Fibroblast of lung (primary cell): ENCODE measurements at places on chromosomes 5 and 9. TPM values are rescaled to one million over a fixed set of nuclear protein-coding genes. Genes with fewer than 3 reads are reported as not detected.
A peak's percentile ranks its signal among the peaks of the same experiment; 100 is the strongest.

SLC36A2 gene
- not detected in 2 replicates for polyA plus RNA-seq

OMD gene
- polyA plus RNA-seq = 0.07 TPM in 2 replicates

- DNase-seq = peak; percentile 28
Measured at GRCh38 chr9:79768194-79768593, 196.4 kb downstream of the TLE4 start.

DNA sequence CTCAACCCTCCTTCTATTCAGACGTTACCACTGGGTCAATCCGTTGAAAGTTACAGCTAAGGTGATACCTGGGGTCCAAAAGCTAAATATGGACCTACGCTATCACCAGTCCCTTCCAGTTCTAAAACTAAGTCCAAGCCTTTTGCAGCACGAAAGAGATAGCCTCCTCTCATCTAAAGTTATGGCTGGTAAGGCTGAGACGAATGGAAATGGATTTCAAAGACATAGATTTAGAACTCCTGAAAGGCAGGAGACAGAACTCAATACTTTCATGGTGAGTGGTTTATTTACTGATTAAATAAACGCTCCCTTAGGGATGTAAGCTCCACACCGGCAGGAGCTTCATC, 751 bp upstream of the RIC1 start:
- no peak for DNase-seq

DNA sequence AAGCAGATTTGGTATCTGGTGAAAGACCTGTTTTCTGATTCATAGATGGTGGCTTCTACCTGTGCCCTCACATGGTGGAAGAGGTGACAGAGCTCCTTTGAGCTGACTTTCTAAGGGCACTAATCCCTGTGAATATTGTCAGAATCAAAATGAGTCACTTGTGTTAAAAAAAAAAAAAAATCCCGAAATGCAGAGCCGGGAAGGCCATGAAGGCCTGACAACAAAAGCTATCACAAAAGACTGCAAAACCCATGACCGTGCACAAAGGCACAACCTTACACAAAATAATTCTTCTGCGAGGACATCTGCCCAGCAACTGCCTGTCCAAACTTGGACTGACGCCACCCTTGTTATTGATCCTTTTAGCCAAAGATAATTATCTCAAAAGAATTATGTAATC, 19.6 kb upstream of the UBTD2 start:
- peak; percentile 4 for DNase-seq

DNA sequence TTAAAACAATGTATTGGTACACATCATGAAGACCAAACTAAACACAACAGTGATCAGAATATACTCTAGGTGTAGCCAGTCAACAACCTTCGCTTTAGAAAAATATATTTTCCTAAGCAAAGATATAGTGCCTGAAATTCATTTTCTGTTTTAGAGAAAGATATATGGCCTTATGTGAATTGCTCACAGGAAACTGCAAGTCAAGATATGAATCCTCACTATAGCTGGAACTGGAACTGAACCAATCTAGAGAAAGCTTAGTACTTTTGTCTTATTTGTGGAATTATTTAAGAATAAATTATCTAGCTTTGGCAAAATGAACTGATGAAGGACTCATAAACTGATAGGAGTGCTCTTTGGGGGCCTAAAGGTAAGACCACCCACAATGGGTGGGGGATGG, 27.3 kb downstream of the GZMK start:
- no peak for DNase-seq

- no peak for DNase-seq
Measured at GRCh38 chr5:82523633-82524032, 245.5 kb upstream of the RPS23 start.

- DNase-seq = no peak
Measured at GRCh38 chr9:69193685-69194032, 19.6 kb downstream of the TJP2 start.

- DNase-seq = no peak
Measured at GRCh38 chr5:66708368-66708767, 112.2 kb downstream of the MAST4 start.

DNA sequence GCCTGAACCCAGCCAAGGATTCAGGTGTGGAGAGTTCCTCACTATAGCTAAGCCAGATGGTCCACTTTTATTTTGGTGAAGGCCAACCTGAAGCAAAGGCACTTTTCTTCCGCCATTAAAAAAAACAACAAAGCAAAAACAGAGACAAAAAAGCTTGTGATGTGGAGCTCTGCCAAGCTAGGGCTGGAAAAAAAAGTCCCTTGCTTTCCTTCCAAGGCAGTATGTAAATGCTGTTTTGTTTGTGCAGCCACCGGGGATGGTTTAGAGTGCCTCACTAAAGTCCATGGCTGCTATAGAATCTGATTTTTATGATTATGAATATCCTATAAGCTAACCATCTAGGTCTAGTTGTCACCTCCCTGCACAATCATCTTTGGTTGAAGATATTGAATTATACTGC, 14.9 kb downstream of the MEGF10 start:
- no peak for DNase-seq
